ENCODE measurements at places on chromosomes 16 and 17.
A peak's percentile ranks its signal among the peaks of the same experiment; 100 is the strongest.

- peak; percentile 28 for DNase-seq
Measured at GRCh38 chr17:40416671-40417070, 1.0 kb downstream of the TOP2A start.

- no peak for DNase-seq
Measured at GRCh38 chr16:7731141-7731540, 398.5 kb downstream of the RBFOX1 start.

DNA sequence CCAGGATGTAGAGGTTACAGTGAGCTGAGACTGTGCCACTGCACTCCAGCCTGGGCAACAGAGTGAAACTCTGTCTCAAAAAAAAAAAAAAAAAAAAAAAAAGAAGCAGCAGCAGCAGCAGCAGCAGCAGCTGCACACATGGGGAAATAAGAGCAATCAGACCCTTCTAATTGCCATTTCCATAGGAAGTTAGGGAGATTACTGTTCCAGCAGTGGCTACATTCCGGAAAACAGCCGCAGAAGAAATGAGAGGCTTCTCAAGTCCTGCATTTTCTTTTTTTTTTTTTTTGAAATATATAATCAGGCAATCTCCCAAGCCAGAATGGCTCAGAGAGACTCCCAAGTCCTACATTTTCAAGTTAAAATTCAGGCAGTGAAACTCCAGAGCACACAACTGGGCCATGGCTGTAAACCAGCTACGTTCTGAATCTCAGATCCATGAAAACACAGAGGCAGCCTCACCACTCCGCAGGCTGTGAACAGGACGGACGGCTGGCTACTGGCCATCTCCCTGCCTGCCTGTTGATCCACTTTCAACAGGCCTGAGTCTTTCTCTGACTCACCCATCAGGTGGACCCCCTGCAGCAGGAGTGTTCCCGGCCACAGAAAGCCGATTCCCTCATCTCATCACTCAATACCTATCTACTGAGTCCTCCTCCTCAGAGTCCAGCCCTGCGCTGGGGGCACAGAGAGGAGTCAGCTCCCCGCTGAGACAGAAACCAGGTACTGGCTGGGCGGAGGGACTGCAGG is 15.0 kb downstream of the TRPV1 start:
- DNase-seq: no peak

DNA sequence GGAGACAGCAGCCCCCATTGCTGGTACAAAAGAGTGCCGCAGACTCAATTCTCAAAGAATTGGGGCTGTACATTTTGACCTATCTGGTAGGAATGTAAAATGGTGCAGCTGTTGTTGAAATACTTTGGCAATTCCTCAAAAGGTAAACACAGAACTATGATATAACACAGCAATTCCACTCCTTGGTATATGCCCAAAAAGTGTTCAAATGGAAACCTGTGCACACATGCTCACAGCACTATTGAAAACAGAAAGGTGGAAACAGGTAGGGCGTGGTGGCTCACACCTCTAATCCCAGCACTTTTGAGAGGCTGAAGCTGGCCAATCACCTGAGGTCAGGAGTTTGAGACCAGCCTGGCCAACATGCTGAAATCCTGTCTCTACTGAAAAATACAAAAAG is 34.7 kb downstream of the ANKRD11 start:
- no peak for DNase-seq

DNA sequence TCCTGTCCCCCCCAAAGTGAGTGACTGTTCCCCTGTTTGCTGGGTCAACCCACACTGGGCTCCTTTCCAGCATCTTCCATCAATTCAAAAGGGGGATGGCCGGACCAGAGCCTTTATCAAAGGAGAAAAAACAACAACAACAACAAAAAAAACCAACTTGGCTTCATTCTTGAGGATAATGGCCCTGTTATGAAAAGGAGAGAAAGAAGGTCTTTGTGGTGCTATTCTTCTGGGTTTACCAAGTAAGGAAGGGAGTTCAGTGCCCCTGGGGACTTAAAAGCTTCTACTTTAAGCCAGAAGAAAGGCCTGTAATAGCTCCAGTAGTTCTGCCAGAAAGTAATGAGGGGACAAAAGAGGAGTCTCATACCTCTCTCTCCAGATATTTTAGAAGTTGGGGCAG is 71.5 kb downstream of the RGS9 start:
- no peak for DNase-seq

- peak; percentile 76 for DNase-seq
Measured at GRCh38 chr17:59154292-59154720, 680 bp downstream of the SKA2 start.

- DNase-seq: peak; percentile 55
Measured at GRCh38 chr16:27270349-27270748, 1.8 kb upstream of the NSMCE1 start.

- peak; percentile 70 for DNase-seq
Measured at GRCh38 chr16:57720142-57720575, 15.4 kb upstream of the KATNB1 start.

DNA sequence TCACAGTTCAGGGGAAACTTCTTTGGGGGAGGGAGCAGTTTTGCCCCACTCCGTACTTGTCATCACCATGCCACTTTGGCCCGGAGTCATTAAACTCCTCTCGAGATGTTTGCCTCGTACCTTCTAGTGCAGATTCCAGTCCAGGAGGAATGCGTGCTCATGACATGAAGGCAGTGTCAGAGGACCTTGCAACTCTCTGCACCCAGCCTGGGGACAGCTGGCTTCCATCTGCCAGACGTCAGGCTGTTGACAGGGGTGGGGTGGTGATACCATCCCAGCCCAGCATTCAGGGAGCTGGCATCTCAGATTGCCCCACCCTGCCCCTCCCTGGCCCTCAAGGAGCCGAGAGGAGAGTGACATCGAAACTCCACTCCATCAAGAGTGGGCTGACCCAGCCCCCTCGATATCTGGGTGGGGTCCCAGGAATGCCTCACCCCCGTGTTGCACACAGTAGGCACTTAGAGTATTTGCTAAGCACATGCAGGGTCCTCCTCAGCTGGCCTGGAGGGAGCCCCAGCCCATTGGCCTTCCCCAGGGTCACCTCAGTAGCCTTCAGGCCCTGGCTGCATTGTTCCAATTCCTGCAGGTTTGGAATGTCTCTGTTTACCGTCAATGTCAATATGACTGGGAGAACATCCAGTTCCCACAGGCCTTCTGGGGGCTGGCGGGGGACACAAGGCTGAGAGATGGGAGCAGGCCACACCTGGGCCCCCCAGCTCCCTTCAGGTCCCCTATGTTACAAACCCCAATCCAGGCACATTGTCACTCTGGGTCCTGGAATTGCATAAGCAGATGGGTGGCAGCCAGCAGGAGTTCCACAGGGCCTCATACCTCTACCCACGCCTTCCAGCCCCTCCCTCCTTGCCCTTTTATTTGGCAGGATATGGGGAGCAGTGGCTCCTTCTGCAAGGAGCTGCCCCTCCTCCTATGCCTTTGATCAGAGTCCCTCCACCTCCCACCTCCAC is 21.3 kb upstream of the EMP2 start:
- DNase-seq: no peak

DNA sequence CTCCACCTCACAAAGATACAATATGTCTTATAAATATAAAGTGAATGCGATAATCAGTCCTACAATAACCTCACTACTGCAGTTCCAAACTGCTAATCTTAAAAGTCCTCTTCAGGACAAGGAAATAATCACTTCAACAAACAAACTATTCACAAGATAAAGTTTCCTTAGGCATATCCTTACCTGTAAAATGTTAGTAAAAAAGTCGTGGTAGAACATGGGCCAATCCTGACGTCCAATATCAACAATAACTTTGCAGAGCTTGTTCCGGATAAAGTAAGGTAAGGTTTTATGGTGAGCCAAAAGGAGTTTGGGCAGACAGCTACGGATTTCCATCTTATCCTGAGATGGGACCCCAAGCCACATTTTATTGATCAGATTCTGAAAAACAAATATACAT is 36.0 kb downstream of the XPO6 start:
- DNase-seq: no peak

DNA sequence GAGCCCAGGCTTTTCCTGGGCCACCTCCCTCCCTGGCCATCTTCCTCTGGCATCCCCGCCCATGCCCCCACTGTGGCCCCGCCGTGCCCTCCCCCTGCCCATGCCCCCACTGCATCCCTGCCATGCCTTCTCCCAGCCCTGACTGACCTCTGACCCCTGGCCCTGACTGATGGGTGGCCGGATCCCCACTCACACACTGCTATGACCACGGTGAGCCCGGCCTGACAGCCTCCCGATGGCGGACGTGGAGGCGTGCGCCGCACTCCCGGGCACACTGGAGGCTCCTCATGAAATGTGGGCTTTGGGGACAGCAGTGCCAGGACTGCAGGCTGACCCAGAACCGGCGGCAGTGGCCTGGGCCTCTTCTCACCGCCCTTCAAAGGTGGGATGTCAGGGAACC is 10.6 kb upstream of the C1QTNF8 start:
- no peak for DNase-seq

- no peak for DNase-seq
Measured at GRCh38 chr16:35741546-35741945, 2282.1 kb downstream of the TP53TG3F start.

DNA sequence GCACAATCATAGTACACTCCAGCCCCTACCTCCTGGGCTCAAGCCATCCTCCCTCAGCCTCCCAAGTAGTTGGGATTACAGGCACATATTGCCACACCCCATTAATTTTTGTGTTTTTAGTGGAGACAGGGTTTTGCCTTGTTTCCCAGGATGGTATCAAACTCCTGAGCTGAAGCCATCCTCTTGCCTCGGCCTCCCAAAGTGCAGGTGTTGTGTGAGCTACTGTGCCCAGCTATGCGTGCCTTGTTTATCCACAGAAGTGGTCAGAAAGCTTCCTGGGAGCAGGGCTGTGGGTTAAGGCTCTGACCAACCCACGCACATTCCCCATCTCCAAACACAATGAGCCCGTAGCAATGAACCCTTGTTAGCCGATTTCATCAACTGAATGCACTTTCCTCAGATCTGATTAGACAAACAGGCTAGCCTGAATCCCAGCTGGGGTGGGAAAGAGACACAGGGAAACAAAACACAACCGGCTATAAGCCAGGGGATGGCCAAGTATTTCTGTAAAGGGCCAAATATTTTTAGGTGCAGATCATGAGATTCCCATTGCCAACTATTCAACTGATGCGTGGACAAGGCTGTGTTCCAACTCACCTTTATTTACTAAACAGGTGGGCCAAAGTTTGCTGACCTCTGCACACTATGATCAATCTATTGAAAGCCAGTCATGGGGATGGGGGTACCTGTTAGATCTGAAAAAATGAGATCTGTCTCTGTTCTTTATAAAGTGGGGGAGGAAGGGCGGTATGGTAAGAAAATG is 193.6 kb downstream of the CPPED1 start:
- DNase-seq: no peak
